ENCODE measurements at places on chromosomes 1 and 21.

DNA sequence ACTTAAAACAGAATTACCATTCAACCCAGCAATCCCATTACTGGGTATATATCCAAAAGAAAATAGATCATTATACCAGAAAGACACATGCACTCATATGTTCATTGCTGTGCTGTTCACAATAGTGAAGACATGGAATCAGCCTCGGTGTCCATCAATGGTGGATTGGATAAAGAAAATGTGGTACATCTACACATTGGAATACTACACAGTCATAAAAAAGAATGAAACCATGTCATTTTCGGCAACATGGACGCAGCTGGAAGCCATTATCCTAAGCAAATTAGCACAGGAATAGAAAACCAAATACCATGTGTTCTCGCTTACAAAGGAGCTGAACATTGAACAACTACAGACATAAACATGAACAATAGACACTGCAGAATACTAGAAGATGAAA lies 244.8 kb upstream of the PROX1 start:
- DNase-seq: no peak

DNA sequence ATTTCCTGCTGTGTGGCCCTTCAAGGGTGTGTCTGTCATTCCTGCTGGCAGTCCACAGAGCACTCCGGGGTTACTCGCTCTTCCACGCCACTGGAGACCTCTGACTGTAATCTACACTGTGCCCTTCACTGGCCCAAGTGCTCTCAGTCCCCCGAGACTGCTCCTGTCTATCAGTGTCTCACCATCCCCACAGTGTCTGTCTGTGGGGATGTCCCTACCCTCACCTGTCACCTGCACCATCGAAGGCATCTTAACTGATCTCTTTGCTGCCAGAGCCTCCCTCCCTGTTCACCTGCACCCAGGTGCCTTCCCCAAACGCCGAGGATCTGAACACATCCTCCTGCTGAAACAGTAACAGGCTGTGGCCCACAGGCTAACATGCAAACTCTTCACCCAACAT lies 136.7 kb downstream of the MATN1 start:
- DNase-seq: no peak

- peak; percentile 63 for DNase-seq
Measured at GRCh38 chr1:161502641-161503393, 2.4 kb upstream of the FCGR2A start.

- DNase-seq: peak; percentile 69
Measured at GRCh38 chr1:24830680-24831272, 85.5 kb downstream of the CLIC4 start.

GRCh38 chr1:90671251-90671650 lies 45.9 kb downstream of the BARHL2 start:
- no peak for DNase-seq

GRCh38 chr1:62362061-62362917 lies 43.1 kb upstream of the KANK4 start:
- no peak for DNase-seq

- no peak for DNase-seq
Measured at GRCh38 chr1:36773827-36774541, 260.3 kb downstream of the GRIK3 start.

DNA sequence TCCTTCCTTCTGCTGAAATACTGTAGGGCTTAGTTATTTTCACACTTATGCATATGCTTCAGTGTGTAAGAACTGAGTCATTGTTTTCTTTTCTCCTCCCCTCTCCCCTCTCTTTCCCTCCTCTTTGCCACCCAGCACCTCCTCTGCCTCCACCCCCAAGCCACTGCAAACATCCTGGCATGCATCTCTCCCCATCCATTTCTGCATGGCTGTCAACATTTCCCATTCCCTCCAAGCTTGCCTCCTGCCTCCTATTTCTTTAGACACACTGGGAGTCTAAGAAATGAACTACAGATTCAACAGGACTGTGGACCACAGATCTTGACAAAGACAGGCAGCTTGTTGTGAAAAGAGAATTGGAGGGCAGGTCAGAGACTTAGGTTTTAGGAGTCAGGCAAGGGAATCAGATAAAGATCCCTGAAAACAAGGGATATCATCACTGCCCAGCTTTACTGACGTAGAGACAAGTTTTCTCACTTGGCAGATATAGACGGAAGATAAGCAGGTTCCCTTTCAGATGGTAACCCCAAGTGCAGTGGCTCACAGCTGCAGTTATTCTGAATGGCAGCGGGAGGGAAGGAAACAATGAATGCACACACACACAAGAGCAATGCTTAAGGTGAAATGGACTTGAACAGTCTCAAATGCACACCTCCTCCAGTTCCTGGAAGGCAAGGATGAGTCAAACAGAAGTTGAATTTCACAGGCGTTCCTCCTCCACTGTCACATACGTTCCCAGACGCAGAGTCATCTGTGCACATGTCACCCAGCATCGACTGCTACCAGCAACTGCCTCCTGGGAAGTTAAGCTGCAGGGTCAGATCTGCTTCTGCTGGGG lies 56.1 kb downstream of the HIVEP3 start:
- DNase-seq: peak; percentile 83

- no peak for DNase-seq
Measured at GRCh38 chr1:235888119-235888643, 21.5 kb upstream of the LYST start.

DNA sequence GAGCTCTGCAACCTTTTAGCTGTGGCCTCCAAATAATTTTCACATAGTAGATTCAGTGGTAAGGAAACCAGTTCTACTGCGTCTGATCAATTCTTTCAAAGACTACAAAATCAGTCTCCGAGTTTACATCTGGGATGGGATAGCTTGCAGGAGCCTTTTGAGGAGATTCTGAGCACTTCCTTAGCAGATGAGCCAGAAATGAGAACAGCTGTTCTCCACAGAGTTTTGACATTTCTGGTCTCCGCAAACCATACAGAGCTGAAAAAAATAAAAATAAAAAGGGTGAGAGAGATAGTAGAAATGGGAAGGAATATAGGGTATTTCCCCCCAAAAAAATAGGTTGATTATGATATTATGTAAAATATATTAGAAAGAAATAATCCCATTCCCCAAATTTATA lies 119.3 kb downstream of the LYPLAL1 start:
- DNase-seq: no peak

DNA sequence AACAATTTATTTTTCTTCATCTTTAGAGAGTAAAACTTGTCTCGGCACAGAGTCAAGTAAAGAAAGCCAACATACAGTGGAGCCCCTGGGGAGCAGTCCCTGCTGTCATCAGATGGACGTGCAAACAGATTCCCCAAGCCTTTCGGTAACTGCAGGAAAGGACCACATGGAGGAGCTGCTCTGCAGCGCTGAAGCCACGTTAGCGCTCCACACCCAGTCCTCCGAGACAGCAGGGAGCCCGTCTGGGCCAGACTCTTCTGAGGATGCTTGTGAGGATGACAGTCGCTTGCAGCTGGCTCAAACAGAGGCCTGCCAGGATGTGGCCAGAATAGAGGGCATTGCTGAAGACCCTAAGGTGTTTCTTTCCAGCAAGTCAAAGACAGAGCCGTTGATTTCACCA lies 77.1 kb upstream of the SCCPDH start:
- peak; percentile 69 for DNase-seq

- DNase-seq: no peak
Measured at GRCh38 chr1:27364696-27365371, 1.9 kb downstream of the MAP3K6 start.

DNA sequence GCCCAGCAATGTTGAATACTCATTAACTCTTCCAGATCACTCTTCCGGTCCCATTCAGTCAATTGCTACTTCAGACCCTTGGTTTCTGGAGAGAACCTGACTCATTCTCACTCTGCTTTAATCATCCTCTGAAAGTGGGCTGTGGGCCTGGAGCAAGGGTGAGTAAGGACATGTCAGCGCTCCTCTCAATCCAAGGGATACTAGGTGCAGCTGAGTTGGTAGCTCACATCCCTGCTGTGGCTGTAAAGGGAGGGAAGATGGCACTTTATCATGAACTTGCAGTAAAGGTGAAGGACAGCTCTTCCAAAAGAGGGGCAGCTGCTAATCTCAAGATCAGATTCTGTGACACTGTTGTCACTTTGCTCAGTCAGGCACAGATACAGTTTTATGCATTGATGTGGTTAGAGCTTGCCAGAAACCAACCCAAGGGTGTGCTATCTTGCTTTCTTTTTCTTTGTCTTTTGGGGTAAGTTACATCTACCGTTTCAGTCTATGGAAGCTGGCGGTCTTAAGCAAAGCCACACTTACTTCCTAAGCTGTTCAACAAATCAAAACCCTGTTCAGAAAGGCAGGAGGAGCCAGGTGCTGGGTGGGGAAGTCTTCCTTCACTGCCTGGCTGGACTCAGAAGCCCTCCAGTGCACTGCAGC lies 26.5 kb upstream of the NTPCR start:
- DNase-seq: peak; percentile 47

DNA sequence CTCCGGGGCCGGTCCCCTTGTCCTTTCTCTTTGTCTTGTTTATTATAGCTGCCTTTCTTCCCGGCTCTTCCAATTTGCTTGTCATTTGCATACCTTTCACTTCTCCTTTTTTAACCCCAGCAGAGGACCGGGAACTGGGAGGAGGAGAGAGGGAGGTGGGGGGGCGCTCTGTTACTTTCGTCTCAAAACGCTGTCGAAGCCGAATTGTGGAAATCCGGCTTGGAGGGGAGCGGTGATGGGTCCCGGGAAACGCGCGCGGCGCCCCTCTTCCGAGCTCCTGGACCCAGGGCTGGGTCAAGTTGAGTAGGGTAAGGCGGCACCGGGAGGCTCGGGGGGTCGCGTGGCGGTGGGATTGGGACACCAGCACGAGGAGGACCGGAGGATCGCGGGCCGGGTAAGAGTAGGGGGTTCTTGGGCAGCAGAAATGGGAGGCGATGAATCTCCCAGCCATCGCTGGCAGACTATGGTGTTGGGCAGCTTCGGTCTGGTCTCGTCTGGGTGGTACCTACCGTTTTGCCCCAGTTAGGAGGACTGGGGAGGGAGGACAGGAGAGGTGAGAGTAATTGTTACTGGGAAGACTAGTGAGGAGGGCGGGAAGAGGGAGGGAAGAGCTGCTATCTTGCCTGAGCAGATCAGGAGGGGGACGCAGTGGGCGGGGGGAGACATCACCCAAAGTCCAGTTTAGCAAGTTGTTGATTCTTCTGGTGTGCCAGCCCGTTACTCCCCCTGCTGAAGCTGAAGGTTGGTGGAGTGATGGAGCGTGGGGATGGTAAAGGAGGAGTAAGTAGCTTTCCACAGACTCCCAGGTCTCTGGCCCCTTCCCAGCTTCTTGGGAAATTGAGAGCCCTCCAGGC lies 1.5 kb downstream of the PROX1 start:
- no peak for DNase-seq

- DNase-seq: no peak
Measured at GRCh38 chr1:44012404-44012803, 18.9 kb downstream of the SLC6A9 start.

GRCh38 chr21:33268393-33268736 lies 2.2 kb downstream of the IL10RB start:
- no peak for DNase-seq

DNA sequence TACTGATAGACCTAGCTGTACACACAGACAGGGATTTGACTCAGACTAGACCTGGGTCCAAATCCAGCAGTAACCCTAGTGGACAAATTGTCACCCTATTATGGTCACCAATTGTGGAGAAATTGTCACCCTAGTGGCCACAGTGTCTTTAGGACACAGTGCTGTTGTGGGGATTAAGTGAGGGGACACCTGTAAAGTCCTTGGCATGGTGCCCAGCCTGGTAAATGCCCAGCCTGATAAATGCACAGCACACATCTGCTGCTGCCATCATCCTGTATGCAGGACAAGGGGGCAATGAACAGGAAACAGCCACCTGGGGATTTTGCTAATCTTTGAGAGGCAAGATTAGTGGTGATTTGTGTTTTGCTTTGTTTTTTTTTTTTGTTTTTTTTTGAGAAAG lies 2.3 kb downstream of the TMEM61 start:
- no peak for DNase-seq

- peak; percentile 6 for DNase-seq
Measured at GRCh38 chr1:103160281-103160680, 52.0 kb upstream of the COL11A1 start.

DNA sequence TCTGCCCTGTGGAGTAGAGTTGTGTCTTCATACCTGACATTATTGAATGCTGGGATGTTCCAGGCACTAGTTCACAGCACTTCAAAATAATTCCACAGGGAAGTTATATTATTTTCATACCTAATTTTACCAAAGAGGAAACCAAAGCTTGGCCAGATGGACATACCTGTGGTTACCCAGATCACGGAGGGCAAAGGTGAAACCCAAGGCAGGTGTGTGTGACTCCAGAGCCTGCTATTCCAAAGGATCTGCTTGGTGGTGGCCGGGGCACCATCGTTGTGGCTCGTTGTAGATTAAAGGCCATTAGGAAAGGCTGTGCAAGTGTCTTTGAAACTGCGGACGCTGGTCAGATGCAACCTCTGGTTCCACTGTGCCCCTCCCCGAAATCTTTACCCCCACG lies 108.6 kb downstream of the ZBTB18 start:
- no peak for DNase-seq

DNA sequence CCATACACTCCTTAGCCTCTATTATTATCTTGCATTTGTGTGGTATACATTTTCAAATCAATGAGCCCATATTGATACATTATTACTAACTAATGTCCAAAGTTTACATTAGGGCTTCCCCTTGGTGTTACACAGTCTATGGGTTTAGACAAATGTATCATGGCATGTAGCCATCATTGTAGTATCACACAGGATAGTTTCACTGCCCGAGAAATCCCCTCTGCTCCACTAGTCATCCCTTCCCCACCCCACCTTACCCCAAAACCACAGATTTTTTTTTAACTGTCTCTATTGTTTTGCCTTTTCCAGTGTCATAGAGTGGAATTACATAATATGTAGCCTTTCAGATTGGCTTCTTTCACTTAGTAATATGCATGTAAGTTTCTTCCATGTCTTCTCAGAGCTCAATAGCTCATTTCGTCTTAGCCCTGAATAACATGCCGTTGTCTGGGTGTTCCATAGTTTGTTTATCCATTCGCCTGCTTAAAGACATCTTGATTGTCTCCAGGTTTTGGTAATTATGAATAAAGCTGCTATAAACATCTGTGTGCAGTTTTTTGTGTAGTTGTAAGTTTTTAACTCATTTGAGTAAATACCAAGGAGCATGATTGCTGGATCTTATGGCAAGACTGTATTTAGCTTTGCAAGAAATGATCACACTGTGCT lies 86.4 kb upstream of the LYST start:
- no peak for DNase-seq

DNA sequence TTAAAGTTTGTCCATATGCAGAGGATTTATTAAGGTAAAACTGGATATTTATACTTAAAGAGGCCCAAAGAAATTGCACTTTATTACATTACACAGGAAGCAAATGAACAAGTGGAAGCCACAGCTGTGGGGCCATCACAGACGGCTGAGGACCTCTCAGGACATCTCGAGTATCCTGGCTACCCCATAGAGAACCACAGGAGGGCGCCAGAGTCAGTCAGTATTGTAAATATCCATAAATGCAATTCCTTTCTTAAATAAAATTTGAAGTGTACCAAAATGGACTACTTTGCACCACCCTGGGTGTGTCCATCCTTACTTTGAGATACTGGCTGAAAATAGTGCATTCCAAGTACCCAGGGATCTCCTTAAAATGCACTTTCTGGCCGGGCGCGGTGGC lies 257.2 kb downstream of the MRPL39 start:
- DNase-seq: peak; percentile 43

DNA sequence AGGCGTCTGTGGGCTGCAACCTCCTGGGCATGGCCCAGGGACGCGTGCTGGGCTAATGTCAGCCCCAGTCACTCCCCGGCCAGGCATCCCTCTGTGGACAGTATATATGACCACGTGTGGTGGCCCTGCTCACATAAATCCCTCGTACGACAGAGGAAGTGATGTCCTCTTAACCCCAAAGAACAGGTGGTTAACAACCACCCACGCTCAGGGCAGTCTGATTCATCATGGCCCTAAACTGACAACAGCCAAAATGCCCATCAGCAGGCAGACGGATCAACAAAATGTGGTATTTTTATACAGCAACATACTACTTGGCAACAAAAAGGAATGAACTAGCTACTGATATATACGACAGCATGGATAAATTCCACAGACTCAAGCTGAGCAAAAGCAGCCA lies 51.0 kb downstream of the ECE1 start:
- DNase-seq: no peak

Measured in AG10803 (cell line).